CD4-positive, alpha-beta T cell treated with Interferon gamma for 1 hour (primary cell): ENCODE measurements at places on chromosomes 12 and 14.

DNA sequence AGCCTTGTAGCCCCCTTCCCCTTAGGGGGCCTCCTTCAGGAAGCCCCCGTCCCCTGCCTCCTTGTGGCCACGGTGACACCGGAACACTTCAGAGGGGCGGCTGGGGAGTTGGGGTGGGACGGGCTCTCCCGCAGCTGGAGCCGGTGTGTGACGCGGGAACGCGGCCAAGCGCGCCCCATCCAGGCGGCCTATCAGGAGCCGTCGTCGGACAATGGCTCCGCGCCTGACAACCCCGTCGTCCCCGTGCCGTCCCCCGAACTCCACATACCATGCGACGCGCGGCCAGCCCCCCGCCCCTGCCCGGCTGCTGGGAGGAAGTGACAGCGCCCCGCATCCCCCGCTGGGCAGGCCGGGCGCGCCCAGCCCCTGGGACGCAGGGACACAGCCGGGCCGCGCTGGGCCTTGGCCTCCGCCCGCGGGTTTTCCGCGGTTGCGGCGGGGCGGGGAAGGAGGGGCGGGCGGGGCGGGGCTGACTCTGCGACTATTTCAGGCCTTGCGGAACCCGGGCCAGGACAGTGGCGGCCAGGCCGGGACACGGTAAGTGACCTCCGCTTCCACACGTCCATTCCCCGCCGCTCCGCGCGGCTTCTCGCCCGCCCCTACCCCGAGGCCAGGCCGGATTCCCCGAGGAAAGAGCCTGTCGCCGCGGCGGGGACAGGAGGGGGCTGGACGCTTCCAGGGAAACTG, at the start of gene TNFAIP2:
TSS of gene TNFAIP2 (plus strand) at position 515 of the 687 bp plus-strand sequence. CDS start 2,997 bp downstream, outside the sequence.
- peak; percentile 57 for DNase-seq

DNA sequence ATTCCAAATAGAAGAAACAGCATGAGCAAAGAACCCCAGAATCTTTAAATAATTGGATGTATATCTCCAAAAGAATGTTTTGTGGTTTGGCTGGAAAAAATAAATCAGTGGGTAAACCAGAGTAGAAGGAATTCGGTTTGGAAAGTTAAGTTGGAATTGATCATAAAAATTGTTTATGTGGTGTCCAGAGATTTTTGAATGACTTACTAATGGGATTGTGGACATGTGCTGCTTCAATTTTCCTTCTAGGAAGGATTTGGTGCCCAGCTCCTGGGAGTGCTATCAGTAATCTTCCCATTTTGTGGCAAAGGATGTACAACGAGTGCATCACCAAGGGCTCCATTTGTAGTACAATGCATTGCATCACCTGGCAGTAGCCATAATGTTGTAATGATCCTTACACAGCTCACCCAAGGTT, 224.8 kb downstream of the SLC16A7 start:
- no peak for DNase-seq

DNA sequence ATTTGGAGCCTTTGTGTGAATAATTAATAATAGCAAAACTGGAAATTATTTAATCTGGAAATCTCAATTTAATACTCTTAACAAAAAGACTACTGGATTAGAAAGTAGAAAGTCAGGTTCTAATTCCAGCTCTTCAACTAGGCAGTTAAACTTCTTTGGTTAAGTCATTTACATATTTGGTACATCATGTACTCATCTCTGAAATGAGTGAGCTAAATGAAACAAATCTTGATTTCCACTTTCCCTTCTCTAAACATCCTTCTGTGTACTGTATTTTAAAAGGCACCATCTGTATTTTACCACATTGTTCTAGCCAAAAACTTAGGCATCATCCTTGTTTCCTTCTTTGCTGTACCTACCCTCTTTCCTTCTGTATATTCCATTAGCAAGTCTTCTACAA, 26.9 kb downstream of the CRADD start:
- DNase-seq, result no peak

GRCh38 chr14:59389936-59390335, 75.2 kb downstream of the GPR135 start:
- DNase-seq, result no peak

- no peak for DNase-seq
These were observed 20.4 kb upstream of the HSP90B1 start for GRCh38 chr12:103909811-103910210.

DNA sequence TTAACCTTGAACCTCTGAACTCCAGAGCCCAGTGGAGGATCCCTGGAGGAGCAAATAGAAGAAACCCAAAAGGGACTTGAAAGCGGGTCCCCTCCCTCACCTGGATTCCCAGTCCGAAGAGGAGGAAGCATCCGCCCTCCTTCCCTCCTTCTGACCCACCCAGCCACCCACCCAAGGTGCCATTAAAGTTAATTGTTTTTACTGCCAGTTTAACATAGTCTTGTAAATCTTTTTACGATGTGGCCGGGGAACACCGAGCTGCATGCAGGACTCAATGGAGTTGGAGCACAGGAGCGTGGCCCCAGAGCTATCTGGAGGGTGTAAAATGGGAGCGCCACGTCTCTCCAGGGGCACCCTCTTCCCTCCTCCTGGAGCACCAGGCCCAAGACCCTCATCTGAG, 49.9 kb upstream of the TBX3 start:
- DNase-seq, result no peak

DNA sequence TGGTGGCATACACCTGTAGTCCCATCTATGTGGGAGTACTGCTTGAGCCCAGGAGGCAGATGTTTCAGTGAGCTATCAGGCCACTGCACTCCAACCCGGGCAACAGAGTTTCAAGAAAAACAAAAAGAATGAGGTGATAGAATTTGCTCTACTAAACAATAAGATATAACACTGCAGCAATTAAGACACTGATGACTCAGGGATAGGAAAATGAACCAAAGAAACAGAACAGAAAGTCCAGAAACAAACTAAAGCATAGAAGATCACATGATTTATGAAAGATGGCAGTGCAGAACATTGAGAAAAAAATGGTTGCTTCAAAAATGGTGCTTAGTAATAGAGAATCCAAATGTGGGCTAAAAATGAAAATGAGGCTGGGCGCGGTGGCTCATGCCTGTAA, 65.2 kb upstream of the AP4S1 start:
- no peak for DNase-seq

DNA sequence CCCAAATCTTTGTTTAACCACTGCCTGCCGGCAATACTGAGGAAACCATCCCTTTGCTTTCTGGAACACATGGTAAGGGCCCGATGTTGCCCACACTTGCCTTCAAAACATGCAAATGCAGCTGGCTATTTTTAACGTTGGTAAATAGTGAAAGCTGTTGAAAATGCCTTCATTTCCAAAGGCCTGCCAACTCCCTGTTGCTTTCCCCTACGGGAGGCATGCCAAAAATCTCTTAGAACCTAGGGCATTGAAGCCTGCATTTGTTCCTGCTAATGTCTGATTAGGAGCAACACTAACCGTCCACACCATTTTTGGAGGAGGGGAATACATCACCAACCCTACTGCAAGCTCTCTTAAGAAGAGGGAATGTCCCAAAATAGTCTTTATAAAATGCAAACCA, 152.6 kb upstream of the NOS1 start:
- no peak for DNase-seq

DNA sequence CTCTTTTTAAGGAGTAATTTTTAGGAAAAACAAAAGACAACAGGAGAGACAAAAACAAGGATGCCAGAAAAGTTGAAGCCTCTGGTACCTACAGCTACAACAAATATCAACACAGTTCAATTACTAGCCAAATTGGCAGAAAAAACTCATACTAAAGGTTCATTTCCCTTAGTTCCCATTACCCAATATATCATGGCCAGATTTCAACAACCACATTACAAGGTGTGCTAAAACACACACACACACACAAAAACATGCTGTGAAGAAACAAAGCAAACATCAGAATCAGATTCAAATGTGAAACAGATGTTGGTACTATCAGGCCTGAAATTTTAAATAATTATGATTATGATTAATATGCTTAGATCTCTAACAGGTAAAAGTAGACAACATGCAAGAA, 272.7 kb upstream of the CLEC14A start:
- DNase-seq, result no peak

DNA sequence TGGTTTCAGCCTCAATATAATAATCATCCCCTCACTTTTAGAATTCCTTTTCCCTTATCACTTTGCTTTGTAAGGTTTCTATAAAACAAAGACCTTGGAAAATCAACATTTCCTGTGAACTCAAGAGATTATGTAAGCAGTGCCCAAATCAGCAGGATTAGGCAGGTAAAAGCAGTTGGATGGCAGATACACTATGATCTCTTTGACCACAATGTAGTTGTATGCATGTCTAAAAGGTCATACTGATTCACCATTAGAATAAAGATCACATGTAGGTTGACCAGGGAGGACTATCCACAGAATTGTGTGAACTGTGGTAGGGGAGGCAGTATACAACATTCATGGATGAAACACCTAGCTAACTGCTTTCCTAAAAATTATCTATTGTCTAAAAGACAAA, 57.5 kb downstream of the DENND5B start:
- DNase-seq, result no peak

GRCh38 chr14:59100205-59100604, 88.3 kb upstream of the DAAM1 start:
- DNase-seq, result no peak

GRCh38 chr14:96965885-96966595, 168.9 kb downstream of the VRK1 start:
- no peak for DNase-seq

DNA sequence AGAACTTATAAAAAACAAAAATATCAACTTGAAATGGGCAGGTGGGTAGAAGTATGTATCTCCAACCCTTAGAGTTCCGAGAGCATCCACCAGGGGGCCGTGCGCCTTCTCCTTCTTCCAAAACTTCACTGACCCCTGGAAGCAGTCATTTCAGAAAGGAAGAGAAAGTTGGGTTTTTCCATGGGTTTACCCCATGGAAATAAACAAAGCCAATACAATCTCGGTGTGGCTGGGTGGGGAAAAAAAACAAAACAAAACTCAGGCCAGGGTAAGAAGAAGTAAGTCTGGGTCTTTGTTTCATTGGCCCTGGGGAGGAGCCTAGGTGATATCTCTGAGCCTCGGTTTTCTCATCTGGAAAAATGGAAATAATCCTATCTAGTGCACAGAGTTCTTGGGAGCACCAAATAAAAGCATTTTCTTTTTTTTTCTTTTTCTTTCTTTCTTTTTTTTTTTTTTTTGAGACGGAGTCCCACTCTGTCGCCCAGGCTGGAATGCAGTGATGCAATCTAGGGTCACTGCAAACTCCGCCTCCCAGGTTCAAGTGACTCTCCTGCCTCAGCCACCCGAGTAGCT, 33.6 kb upstream of the HNF1A start:
- peak; percentile 31 for DNase-seq

DNA sequence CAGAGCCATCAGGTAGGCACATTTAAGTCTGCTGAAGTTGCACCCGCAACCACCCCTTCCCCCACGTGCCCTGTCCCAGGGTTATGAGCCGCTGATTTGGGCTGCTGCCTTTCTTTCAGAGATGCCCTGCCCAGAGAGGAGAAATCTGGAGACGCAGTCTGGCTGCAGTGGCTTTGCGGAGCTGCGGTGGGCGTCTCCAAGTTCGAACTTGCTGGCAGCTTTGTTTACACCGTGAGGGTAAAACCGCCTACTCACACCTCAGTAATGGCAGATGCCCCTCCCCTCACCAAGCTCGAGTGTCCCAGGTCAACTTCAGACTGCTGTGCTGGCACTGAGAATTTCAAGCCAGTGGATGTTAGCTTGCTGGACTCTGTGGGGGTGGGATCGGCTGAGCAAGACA, 14.7 kb downstream of the PTCSC3 start:
- DNase-seq, result no peak

GRCh38 chr14:60649875-60650372, 647 bp upstream of the SIX1 start:
- DNase-seq, result no peak

DNA sequence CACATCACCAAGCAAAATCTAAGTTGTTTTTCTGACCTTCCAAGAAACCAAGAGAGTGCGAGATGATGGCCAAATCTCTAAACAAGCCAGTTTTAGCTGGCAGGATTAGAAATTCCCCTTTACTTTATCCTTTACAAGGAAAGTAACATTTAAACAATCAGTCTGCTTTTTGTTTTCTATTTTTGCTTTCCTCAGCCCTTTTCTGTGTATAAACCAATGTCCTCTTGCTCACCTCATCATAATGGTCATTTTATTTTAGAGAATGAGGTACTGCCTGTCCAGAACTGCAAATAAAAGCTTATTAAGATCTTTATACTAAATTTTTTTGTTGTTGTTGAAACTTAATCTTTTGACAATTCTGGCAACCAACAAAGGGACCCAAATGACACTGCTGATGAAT, 442.4 kb upstream of the GARIN6 start:
- no peak for DNase-seq

DNA sequence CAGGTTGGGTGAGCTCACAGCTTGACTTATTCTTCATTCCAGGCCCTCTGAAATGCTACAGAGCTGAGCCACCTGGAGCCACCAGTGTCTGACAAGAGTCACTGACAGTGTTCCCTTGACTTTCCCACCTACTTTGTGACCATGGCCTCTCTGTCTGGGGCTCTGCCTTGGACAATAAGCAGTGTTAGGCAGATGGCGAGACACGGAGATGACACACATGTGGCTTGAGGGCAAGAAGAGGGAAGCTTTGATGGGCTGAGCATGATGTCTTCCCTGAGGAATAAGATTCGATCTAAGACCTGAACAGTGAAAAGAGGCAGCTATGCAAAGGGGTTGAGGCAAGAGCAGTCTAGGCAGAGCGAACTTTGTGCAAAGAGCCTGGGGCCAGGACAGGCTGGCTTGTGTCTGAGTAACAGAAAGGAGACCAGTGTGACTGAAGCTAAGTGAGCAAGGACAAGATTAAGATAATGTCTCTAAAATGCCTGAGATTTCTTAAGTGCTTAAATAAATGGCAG, 105.5 kb downstream of the NUAK1 start:
- DNase-seq, result no peak

- DNase-seq, result no peak
These were observed 142.8 kb downstream of the BTG1 start for GRCh38 chr12:92002673-92003382.
